NCI-H524 treated with DMSO at 0.1 percent for 48 hours (cell line): ENCODE measurements at places on chromosomes 12 and 14.

DNA sequence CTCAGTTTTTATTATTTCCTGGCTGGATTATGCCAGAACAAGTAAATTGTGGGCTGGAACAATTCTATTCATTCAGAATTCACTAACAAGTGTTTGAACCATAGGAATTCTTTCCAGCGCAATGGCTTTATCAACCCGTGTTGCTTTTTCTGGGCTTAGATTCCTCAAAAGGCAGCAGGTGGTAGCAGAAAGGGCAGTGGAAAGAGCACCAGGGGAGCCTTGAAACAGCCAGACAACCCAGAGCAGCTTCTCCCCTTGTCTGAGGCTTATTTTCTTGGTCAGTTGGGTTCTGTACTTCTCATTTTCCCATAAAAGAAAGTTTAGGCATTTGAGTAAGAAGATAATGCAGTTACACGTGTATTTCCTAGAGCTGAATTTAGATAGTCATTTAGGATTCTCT lies 130.7 kb downstream of the OTOGL start:
- DNase-seq, result no peak

DNA sequence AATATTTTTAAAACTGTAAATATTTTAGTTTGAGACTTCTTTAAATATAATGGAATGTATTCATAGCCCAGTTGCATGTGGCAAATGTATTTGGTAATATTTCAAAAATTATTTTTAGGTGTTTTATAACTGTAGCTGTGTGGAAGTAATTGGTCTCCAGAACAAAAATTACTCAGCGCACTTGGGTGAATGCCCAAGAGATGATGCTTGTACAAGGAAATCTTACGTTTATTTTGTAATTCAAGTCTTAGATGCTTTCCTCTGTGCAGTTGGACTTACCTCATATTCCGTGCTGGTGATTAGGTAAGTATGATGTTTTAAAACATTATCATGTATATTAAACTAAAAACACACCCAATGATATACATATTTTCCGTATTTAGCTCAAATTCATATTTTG lies 76.7 kb upstream of the SLCO1B1 start:
- no peak for DNase-seq

DNA sequence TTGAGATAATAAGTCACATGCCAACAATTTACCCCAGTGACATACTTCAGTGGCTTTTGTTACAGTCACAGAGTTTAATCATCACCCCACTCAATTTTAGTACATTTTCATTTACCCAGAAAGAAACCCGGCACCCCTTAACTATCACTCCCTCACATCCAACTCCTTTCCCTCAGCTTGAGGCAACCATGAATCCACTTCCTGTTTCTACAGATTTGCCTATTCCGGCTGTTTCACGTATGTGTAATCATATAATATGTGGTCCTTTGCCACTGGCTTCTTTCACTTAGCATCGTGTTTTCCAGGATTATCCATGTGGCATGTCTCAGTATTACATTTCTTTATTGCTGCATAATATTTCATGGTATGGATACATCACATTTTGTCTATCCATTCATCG lies 147.5 kb downstream of the CFAP54 start:
- no peak for DNase-seq

- no peak for DNase-seq
These were observed 40.2 kb downstream of the PROX2 start for GRCh38 chr14:74835645-74836250.

- no peak for DNase-seq
These were observed 20.9 kb upstream of the ATP5MC2 start for GRCh38 chr12:53696655-53697331.

- no peak for DNase-seq
These were observed 5.1 kb downstream of the IFI27 start for GRCh38 chr14:94115631-94116030.

GRCh38 chr12:75959506-75959905 lies 72.1 kb downstream of the PHLDA1 start:
- no peak for DNase-seq

DNA sequence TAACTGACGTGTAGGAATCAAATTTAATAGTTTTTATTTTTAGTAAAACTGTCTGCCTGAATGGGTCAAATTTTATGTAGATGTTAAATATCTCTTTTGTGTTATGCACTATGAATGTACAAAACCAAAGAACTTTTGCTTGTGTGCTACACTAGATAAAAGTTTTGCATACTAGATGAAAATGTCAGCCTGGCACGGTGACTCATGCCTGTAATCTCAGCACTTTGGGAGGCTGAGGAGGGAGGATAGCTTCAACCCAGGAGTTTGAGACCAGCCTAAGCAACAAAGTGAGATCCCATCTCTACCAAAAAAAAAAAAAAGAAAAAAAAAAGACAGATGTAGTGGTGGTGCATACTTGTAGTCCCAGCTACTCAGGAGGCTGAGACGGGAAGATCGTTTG lies 11.1 kb downstream of the AEBP2 start:
- no peak for DNase-seq

GRCh38 chr12:53938326-53939140 lies at the start of gene HOXC13:
TSS of gene HOXC13 (plus strand) at chr12:53938831. CDS start at chr12:53938907, 76 bp downstream.
- DNase-seq, result peak; percentile 93

- DNase-seq, result no peak
These were observed 380.0 kb downstream of the KCNH5 start for GRCh38 chr14:62665286-62665685.

DNA sequence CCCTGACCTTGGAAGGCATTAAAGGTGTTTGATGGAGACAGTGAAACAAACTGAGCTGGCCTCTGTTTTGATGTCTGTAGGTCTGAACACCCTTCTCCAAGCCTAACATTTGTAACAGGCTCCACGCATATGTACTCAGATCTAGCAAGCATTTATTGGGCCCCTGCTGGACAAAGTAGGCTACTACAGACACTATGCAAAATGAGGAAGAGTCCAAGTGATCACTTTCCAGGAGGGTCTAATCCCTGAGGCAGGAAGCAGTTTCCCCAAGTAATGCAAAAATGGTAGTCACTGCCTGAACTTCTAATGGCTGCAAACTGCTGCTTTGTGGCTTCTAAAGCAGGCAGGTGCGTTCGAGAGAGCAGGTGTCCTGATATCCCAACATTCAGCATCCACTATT lies 405.8 kb downstream of the MED13L start:
- peak; percentile 9 for DNase-seq

- no peak for DNase-seq
These were observed 370.6 kb upstream of the PRICKLE1 start for GRCh38 chr12:42960087-42960527.

DNA sequence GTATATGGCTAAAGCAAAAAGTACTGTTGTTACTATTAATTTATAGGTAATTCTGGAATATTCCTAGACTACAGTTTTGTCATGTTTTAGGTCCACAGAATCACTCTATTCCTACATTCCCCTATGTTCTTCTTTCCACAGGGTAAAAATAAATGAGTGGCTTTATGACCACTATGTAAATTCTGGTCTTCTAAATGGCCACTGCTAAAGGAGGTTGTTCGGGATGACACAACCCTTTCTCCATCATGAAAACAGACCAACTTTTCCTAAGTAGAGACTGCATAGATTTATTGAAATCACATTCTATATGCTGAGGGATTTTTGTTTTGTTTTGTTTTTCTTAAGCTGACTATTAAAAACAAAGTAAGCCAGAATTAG lies 88.0 kb downstream of the SYT1 start:
- DNase-seq, result no peak

GRCh38 chr14:95475540-95476240 lies 40.8 kb downstream of the SYNE3 start:
- no peak for DNase-seq

DNA sequence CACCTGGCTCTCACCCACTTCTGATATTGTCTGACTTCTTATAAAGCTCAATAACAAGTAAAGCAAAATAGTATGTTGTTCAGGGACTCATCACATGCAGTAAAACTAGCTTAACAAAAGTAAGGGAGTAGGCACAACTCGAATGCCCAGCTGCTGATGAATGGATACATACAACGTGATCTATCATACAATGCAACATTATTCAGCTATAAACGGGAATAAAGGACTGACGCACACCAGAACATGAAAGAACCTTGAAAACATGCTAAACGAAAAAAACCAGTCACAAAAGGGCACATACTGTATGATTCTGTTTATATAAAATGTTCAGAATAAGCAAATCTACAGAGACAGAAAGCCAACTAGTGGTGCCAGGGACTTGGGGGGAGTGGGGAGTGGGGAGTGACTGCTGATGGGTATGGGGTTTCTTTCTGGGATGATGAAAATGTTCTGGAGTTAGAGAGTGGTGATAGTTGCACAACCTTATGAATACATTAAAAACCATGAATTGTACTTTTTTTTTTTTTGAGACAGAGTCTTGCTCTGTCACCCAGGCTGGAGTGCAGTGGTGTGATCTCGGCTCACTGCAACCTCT lies 11.1 kb downstream of the PLBD2 start:
- no peak for DNase-seq

DNA sequence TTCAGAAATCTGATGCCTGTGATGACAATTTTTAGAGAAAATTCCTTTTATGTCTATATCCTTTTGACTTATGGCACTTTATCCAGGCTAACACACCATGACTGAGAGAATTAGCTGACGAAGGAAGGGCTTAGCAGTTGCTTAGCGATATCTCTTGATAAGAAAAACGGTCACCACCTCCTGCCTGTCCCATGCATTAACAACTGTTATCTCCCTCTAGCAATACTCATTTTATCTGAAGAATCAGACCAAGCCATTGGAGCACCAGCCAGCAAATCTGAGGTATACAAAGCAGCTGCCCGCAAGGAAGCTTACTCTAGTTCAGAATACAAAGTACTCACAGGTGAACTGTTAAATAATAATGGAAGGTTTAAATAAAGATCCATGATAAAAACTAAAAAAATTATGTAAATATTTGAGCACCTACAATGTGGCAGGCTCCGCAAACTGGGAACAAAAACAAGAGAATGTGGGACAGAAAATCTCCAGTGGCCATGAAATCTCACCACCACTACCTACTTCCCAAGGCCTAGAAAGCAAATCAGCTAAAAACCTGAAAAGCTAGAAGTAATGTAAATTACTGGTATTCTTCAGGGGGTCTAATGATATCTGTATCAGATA lies 24.3 kb downstream of the PPM1H start:
- DNase-seq, result no peak

GRCh38 chr12:90618586-90618985 lies 336.4 kb downstream of the CCER1 start:
- DNase-seq, result no peak

- DNase-seq, result no peak
These were observed 6.9 kb downstream of the ATP2B1 start for GRCh38 chr12:89701606-89702206.

GRCh38 chr14:100944052-100944451 lies 40.5 kb upstream of the RTL1 start:
- DNase-seq, result no peak

- no peak for DNase-seq
These were observed 974.3 kb downstream of the VRK1 start for GRCh38 chr14:97771340-97772045.

DNA sequence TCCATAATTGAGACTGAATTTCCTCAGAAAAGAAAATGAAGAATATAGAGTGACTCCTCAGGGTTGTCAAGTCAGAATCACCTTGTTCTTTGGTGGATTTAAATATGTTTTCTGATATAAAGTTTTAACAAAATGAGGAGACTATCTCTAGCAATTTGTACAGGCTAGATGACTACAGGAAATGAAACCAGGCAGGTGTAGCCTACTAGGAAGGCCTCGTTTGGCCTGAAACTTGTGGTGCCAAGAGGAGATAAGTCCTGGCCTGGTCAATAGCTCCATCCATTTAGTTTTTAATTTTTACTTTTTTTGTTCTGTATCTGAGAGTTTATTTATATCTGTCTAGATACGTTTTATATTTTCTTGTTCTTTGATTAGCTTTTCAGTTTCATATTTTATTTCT lies 41.5 kb downstream of the SNAPC1 start:
- no peak for DNase-seq

DNA sequence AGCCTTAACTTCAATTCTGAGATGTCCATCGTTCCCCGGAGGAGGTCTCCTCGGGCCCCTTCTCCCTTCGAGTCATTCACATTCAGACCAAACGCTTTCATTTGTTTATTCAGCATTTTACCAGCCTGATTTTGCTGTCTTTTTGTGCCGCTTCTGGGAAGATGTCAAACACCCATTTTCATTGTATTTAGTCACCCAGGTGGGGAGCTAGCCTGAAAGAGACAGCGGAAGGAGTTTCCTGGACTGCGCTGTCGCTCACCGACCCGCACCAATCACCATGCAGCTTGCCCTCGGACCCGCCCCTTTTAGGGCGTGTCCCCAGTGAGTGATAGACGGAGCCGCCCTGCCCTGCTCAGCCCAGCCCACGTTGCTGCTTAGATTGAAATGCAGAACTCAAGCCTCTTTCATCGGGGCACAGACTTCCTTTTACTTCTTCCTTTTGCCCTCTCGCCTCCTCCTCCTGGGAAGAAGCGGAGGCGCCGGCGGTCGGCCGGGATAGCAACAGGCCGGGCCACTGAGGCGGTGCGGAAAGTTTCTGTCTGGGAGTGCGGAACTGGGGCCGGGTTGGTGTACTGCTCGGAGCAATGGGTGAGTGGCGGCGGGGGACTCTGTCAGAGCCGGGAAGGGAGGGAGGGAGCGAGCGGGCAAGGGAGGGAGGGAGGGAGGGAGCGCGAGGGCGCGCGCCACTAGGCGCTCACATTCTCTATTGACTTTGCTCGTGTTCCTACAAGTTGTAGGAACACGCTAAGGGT lies at the start of gene PAX9:
Gene PAX9 (plus strand): TSS at position 355 of the 752 bp plus-strand sequence. CDS start 230 bp downstream, at position 585.
- peak; percentile 79 for DNase-seq

- DNase-seq, result peak; percentile 29
These were observed 1124.7 kb downstream of the FLRT2 start for GRCh38 chr14:86654558-86655184.

DNA sequence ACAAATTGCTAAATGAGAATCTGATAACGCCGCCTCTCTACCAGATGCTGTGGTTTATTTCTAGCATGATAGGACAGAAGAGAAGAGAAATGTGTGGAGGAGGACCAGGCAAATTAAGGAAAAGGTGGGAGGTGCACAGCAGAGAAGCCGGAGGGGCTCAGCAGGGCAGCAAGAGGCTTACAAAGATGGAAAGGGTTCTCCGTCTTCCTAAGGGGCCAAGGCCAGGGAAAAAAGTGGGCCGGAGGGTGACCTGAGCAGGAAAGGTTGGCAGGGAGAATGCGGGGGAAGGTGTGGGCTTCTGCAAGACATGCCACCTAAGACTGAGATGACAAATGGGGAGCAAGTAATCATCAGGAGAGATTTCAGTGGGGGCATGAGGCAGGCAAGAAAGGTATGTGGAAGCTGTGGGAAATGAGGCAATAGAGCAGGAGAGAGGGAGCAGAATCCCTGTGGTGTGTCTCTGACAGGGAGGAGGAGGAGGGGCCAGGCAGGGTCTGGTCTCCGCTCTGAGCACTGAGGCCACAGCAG lies 18.7 kb downstream of the MANSC1 start:
- DNase-seq, result no peak

DNA sequence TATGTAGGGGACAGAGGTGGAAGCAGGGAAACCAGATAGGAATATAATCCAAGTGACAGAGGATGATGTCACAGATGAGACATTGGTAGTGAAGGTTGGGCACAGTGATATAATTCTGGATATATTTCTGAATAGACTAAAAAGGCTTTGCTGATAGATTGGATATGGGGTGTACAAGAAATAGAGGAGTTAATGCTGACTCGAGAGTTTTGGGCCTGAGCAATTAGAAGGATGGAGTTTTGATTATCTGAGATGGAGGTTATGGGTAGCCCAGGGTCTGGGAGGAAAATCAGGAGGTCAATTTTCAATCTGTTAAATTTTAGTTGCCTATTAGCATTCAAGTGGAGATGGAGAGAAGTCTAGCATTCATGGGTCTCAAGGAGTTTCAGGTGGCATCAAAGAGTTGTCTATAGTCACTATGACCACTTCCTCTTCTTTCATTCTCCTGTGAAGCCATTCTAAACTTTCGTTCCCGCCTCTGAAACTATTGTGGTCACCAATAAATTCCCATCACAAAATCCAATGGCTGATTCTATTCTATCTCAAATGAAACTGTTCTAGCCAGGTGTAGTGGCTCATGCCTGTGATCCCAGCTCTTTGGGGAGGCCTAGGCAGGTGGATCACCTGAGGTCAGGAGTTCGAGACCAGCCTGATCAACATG lies 10.6 kb upstream of the ANO6 start:
- DNase-seq, result no peak
